Memory B cell (primary cell): ENCODE measurements at places on chromosomes 6 and 20.

GRCh38 chr6:161246725-161247124 lies 27.1 kb downstream of the AGPAT4 start:
- no peak for DNase-seq

GRCh38 chr20:33163856-33164762 lies 3.9 kb upstream of the BPIFA2 start:
- no peak for DNase-seq

- no peak for DNase-seq
Measured at GRCh38 chr6:163355426-163355991, 59.0 kb upstream of the QKI start.

- no peak for DNase-seq
Measured at GRCh38 chr6:324729-325125, 32.4 kb downstream of the DUSP22 start.

- no peak for DNase-seq
Measured at GRCh38 chr20:59661153-59661552, 56.8 kb downstream of the PHACTR3 start.

GRCh38 chr6:49549691-49550491 lies 577 bp upstream of the C6orf141 start:
- no peak for DNase-seq

GRCh38 chr6:156562019-156562418 lies 215.2 kb upstream of the ARID1B start:
- DNase-seq = no peak

- DNase-seq = no peak
Measured at GRCh38 chr20:37202267-37202943, 23.1 kb upstream of the MROH8 start.

GRCh38 chr6:158516098-158516497 lies 43.8 kb upstream of the TMEM181 start:
- no peak for DNase-seq

- no peak for DNase-seq
Measured at GRCh38 chr6:101614774-101615173, 221.3 kb downstream of the GRIK2 start.

- no peak for DNase-seq
Measured at GRCh38 chr6:169256061-169256460, 2.4 kb upstream of the THBS2 start.

GRCh38 chr6:109321752-109322151 lies 60.5 kb downstream of the CD164 start:
- DNase-seq = no peak

DNA sequence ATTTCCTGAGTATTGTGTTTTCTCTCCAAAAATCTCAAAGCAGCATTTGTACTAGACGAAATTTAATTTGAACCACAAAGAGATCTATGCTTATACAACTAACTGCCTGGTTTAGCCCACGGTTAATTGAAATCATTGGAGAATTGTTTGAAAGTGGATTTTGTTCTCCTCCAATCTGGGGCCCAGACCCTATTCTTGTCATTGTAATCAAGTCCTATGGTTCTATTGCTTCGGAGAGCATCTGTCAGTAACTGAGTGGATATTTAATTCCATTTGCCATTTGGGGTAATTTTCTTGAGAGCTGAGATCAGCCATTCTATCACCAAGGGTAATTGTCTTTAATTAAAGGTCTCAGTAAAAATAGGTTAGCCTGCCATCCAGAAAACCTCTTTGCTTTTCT lies 117.0 kb upstream of the KCNG1 start:
- no peak for DNase-seq

DNA sequence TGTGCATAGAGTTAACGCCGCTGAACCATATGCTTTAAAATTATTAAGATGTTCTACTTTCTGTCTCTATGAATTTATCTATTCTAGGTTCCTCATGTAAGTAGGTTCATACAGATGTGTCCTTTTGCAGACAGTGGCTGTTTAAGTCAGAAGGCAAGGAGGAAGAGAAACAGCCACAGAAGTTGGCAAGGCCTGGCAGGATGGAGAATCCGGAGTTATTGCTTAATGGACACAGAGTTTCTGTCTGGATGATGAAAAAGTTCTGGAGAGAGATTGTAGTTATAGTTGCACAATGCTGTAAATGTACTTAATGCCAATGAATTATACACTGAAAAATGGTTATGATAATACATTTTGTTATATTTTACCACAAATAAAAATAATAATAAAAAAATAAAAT lies 283.6 kb upstream of the CNR1 start:
- no peak for DNase-seq

DNA sequence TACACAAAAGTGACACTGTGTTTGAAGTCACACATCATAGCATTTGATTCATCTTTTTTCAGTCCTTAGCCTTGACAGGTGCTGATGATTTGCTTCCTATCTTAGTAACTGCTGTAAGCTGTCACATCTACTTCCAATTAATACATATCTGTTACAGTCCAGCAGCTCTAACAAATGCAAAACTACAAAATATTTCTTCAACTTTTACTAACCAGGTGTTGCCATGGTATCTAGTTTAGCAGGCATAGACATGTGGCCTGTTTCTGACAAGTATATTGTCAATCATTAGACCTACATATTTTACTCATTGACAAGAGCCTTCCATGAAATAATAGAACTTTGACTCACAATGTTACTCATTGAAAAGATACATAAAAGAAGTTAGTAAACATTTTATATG lies 1159.7 kb downstream of the GRIK2 start:
- DNase-seq = no peak

GRCh38 chr20:4468114-4468513 lies 253.6 kb upstream of the PRND start:
- DNase-seq = no peak

GRCh38 chr6:134173936-134174671 lies 121.7 kb upstream of the SLC2A12 start:
- DNase-seq = peak; percentile 86

- DNase-seq = no peak
Measured at GRCh38 chr6:90048206-90048967, 154.1 kb downstream of the GJA10 start.

DNA sequence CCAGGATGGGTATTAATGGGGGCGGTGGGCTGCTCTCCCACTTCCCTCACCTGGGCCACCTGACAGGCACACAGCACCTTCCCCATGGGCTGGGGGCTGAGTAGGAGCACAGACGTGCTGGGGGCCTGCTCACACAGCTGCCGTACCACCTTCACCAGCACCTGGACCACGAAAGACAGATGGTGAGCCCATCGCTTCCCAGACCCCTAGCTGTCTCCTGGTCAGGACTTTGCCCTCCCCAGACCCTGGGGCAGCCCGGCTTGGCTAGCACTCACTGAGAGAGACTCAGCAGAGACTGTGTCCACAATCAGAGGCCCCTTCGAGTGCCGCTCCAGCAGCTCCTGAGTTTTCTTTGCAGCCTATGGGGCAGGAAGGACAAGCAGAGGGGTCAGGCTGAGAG lies 12.0 kb downstream of the AARS2 start:
- no peak for DNase-seq

DNA sequence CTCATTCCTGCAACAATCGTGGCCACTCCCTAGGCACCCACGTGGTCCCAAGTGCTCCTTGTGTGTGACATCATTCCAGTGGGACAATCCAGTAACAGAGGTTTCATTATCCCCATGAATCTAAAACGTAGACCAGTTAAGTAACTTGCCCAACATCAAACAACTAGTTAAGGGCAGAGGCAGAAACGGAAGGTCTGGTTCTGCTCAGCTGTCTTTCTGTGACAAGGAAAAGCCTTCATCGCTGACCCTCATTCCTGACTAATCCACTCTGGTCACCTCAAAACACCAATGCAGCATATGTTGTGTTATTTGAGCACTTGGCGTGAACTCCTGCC lies 261.4 kb upstream of the JARID2 start:
- no peak for DNase-seq

GRCh38 chr20:60046011-60046413 lies 87.8 kb downstream of the CDH26 start:
- DNase-seq = no peak

DNA sequence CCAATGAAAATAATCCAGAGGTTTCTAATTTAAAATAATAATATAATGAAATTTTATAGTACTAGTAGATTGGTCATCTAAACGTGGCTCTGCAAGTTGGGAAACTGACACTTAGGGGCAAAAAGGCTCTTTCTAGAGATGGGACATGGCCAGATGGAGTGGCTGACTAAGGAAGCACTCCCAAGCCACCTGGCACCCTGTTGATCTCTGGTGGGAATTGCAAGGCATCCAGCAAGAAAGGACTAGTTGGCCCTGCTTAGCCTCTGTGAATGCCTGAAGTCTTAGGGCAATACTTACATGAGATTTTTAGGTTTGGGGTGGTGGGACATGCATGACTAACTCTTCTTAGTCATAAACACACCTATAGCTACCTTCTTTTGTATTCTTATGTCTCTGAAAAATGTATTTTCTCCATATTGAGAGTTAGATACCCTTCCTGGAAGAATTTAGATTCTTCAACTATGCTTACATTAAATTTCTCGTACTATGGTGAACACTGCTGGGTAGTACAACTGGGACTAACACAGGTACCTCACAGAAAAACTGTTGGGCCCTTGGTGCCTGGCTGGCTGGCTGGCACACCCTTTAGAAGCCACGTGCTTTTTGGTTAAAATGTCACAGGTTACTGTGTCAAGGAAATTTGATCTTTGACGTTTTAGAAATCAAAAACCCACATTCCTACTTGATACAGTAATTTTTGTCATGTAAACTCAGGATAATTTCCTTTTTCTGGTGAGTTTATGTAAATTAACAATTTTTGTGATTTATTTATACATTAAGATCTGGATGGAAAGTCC lies 25.0 kb upstream of the SH3BGRL2 start:
- no peak for DNase-seq

GRCh38 chr6:99016355-99016754 lies 68.6 kb upstream of the FBXL4 start:
- no peak for DNase-seq

DNA sequence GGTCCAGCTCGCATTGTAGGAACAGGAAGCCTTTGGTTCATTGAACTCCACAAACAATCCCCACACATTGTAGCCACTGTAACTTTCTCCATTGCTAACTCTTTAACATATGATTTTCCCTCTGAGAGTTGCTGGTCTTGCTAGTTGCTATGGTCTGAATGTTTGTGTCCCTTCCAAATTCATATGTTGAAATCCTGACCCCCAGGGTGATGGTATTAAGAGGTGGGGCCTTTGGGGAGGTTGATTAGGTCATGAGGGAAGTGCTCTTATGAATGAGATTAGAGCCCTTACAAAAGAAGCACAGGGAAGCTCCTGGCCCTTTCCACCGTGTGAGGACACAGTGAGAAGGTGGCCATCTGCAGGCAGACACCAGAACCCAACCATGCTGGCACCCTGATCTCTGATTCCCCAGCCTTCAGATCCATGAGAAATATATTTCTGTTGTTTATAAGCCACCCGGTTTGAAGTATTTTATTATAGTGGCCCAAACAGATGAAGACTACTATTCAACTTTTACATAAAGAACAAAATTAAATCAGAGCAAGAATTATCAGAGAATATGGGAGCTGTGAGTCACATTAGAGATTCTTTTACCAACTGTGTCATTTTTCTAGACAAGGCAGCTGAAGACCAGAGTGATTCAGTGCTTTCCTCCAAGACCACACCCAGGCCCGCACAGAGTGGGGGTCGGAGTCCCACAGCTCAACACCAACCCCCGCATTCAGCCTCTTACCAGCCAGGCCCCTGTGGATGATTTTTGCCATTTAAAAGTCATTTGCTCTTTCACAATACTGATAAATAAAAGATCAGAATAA lies 143.0 kb downstream of the SAMD5 start:
- no peak for DNase-seq

- DNase-seq = no peak
Measured at GRCh38 chr6:166581091-166581511, 5.4 kb downstream of the RAMACL start.

GRCh38 chr20:63327231-63327745 lies 33.9 kb downstream of the CHRNA4 start:
- DNase-seq = no peak

GRCh38 chr6:7542065-7542873 lies 798 bp downstream of the DSP start:
- peak; percentile 21 for DNase-seq

- DNase-seq = no peak
Measured at GRCh38 chr6:15331629-15332251, 85.9 kb downstream of the JARID2 start.

- no peak for DNase-seq
Measured at GRCh38 chr6:10589429-10589727, 68.2 kb downstream of the GCNT2 start.

GRCh38 chr20:34626992-34627391 lies 49.9 kb downstream of the PIGU start:
- no peak for DNase-seq

- DNase-seq = no peak
Measured at GRCh38 chr6:99151634-99152346, 197.7 kb downstream of the FAXC start.

- no peak for DNase-seq
Measured at GRCh38 chr6:160750276-160750689, 48.2 kb downstream of the PLG start.

DNA sequence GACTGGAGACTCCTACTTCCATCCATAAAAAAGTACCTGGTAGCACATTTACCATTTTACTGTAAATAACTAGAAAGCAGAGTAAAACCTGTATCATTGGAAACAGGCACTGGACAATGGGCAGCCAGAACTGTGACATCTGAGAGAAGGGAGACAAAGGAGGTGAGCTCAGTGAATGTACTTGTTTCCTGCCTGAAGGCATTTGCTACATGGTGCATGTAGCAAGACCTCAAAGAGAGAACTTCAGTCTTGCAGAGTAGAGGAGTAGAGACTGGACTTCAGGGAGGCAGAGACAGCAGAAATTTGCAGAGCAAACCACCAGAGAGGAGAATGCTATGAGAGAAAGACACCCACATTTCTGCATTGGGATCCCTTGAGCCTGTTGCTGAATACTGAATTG lies 171.0 kb upstream of the CCN2 start:
- no peak for DNase-seq
